ENCODE measurements at places on chromosomes 7 and 10.

DNA sequence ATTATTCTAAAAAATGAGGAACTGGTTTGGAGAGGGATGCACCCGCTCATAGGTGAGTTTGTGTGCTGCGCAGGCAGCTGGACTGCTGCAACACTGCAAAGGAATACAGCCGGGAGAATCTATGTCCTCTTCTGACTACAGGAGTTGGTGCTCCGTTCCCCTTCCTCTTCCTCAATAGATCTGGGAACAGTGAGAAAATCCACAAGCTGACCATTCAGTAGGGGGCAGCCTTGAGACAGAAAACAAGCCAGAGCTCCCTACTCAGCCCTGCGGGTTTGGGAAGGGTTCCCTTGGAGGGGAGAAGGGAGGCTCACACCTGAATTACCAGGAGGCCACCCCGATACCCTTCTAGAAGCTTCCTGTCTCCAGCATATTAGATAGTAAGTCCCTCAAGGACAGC lies 87.3 kb upstream of the FOXI2 start:
- no peak for DNase-seq

DNA sequence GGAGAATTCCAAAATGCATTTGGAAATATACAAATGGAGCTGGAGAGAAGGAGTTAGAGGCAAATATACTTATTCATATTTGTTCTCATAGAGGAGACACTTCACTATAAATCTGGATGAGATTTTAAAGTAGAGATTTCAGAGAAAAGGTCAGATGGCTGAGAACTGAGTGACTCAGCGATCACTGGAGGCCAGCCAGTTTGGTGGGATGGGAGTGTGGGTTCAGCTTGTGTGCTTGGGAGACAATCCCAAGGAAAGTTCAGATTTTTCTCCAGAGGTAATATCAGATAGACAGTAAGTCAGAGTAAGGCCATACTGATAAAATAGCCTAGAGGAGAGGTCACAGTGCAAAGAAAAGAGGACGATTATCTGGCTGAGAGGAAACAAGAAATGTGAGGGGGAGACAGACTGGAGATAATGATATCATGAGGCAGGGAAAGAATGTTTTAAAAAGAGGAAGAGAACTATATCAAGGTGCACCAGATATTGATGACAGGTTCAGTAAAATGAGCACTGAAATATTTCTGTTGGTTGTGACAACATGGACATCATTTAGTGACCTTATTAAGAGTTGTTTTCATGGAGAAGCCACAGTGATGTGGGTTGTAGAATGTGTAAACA lies 67.0 kb downstream of the MDFIC start:
- DNase-seq: no peak

DNA sequence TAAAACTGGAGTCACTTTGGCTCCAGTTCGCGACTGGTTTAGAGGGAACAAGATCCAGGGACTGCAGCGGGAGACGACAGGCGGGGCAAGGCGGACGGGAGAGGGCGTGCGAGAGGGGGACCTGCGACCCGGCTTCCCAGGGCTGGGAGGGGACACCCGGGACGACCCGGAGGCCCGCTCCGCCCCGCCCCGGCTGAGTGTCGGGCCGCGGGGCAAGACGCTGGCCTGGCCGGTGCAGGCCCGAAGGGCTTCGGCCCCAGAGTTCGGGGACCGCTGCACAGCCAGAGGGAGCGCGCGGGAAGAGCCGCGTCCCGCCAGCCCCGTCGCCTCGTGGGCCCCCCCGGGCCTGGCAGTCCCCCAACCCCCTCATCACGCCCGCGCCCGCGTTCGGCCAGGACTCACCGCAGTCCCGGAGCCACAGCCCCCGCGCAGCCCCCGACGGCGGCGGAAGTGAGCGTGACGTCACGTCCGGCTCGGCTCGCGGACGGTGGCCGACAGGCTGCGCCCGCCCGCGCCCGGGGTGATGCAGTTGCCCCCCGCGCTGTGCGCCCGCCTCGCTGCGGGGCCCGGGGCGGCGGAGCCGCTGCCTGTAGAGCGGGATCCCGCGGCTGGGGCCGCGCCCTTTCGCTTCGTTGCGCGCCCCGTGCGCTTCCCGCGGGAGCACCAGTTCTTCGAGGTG lies at the start of the genes TUBGCP2 and ZNF511:
TUBGCP2 (minus strand) TSS at position 452 of the 679 bp plus-strand sequence. CDS start 5,931 bp downstream, outside the sequence.
ZNF511 (plus strand) TSS at position 494 of the 679 bp plus-strand sequence; CDS start at position 524, 30 bp downstream.
- no peak for DNase-seq

DNA sequence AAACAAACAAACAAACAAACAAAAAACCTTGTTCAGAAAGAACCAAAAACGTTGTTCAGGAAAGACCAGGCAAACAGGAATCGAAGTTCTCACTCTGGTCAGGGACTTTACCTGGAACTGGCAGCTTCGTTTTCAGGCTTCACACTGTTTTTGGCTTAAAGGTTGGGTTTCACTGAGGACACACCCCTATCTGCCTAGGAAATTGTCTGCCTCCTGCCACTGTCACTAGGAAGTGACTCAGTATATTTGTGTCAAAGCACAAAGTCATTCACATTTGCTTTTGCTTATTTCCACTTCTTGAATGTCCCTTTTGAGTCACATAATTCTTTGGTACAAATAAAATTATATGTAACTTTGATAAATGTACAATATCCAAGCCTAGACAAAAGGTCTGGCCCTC lies 37.9 kb downstream of the PNLIPRP3 start:
- no peak for DNase-seq

- no peak for DNase-seq
Measured at GRCh38 chr10:32971536-32972091, 13.6 kb upstream of the ITGB1 start.

- DNase-seq: no peak
Measured at GRCh38 chr7:29146057-29146706, at the start of gene CPVL. Gene CPVL (minus strand): TSS chr7:29146537. CDS start chr7:29121061, 25,476 bp downstream.

DNA sequence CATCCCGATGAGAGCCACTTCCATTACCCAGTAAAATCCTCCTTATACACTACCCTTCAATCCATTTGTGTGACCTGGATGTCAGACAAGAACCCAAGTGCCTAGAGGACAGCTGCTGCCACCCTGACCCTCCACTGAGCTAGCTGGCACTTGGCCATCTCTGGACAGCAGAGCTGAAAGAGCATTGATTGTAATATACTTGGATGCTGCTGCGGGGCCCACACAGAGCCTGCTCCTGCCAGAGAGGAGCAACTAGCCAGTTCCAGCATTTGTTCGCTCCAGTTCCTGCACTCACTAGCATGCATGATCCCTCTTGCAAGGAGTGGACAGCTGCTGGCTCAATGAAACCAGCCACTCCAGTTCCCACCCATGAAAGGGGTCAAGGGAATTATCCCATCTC lies 8.4 kb upstream of the TMEM254 start:
- no peak for DNase-seq

DNA sequence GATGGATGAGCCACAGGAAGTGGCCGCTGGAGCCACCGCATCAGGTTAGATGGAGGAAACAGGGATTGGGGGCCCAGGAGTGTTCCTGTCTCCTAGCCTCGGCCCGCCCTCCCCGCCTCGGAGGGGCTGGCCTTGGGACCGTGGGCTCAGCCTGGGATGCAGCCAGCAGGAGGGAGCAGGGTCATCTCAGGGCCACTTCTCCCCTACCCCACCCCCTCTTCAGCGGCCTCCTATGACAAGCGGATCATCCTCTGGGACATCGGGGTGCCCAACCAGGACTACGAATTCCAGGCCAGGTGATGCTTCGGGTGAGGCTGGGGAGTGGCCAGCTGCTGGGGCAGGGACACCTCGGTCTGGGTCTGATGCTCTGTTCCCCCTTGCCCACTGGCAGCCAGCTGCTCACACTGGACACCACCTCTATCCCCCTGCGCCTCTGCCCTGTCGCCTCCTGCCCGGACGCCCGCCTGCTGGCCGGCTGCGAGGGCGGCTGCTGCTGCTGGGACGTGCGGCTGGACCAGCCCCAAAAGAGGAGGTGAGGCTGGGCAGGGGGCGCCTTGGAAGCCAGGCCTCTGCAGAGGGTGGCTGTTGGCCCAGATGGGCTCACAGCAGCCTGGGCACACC lies 4.7 kb downstream of the LRWD1 start:
- DNase-seq: no peak

DNA sequence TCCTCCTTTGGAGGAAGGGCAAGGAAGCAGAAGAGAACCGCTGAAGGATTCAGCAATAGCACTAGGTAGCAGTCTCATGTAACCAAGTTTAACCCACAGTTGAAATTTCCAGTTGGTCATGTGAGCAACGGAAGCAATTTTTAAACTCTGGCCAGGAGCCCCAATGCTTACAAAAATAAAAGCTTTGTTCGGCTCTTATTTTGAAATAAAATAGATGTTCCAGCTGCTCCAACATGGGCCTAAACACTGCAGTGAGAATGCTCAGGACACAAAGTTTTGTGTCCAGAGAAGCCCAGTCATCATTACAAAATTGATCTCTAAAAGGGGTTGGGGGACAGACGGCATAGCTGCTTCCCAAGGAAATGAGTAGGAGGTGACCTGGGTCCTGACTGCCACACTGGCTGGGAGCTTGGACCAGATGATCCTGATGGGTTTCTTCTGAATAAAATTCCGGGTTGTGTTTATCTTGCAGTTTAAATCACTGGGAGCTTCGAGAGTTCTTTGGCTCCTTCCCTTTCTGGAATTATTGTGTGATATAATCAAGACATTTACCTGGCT lies 452 bp upstream of the TMEM140 start:
- DNase-seq: no peak

- DNase-seq: no peak
Measured at GRCh38 chr10:60800918-60801317, 22.6 kb downstream of the CDK1 start.

GRCh38 chr10:97336446-97336845 lies 1.9 kb upstream of the FRAT2 start:
- DNase-seq: no peak

- no peak for DNase-seq
Measured at GRCh38 chr7:5173496-5173895, 16.5 kb upstream of the WIPI2 start.

Data from epithelial cell of prostate (primary cell).